ENCODE measurements at places on chromosomes 7 and 10.

- DNase-seq: no peak
Measured at GRCh38 chr7:110470420-110470819, 620.5 kb upstream of the LRRN3 start.

DNA sequence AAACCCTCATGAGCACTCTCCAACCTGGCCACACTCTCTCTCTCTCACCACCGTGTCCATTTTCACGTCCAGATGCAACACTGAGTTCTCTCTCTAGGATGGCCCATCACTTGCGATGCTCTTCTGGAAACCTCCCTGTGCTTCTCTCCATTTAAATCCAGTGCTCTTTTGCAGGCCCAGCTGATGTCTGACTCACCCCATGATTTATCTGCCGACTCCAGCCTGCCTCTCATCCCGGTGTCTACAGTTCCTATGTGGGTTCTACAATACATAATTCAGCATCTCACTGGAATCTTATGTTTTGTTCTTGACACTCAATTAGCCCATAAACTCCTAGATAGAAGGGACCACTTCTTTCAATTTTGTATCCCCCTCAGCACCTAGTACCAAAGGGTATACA lies 5.0 kb downstream of the TPK1 start:
- DNase-seq: no peak

- no peak for DNase-seq
Measured at GRCh38 chr7:26670841-26671240, 193.5 kb downstream of the SKAP2 start.

GRCh38 chr7:138898802-138899201 lies 82.4 kb downstream of the KIAA1549 start:
- no peak for DNase-seq

GRCh38 chr10:101725296-101726114 lies 30.5 kb upstream of the FBXW4 start:
- no peak for DNase-seq

GRCh38 chr7:88347090-88347489 lies 40.4 kb upstream of the STEAP4 start:
- DNase-seq: no peak

DNA sequence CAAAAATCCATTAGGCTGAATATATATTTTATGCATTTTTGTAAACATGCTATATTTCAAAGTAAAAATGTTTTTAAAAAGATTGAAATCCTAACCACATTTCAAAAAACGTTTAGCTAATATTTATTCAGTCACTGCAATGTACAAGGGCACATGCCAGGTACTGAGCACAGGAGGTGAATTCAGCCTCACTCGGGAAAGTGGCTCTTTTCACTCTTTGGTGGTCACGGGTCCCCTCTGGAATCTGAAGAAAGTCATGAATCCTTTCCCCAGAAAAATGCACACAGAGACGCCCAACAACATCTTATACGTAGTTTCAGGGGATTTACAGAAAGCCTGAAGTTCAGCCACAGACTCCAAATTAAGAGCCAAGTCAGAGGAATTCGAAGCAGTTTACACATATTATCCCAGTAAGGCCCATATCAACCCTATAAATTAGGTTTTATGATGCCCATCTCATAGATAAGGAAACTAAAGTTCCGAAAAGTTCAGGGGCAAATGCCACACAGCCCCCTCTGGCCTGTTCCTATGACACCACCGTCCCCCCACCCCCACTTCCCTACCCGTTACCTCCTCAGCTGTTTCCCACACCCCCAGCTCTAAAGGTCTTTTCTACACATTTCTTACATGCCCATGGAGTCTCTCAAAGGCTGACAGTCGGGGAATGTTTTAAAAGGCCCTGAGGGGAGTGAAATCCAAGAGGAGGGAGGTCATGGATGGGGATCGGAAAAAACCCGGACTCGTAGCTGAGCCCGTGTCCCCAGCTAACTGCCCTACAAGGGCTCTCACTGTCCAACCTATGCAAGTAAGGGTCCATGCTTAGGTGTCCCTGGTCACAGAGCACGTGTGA lies 9.6 kb upstream of the SVOPL start:
- DNase-seq: no peak

GRCh38 chr10:126245501-126245900 lies 142.8 kb downstream of the ADAM12 start:
- no peak for DNase-seq

DNA sequence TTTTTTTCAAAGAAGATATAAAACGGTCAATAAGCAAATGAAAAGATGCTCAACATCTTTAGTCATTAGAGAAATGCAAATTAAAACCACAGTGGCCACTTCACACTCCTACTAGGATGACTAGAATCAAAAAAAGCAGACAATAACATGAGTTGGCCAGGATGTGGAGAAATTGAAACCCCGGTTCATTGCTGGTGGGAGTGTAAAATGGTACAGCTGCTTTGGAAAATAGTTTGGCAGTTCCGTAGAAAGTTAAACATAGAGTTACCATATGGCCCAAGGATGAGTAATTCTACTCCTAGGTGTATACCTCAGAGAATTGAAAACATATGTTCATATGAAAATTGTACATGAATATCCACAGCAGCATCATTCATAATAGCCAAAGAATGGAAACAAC lies 573.3 kb downstream of the GALNT17 start:
- DNase-seq: no peak

DNA sequence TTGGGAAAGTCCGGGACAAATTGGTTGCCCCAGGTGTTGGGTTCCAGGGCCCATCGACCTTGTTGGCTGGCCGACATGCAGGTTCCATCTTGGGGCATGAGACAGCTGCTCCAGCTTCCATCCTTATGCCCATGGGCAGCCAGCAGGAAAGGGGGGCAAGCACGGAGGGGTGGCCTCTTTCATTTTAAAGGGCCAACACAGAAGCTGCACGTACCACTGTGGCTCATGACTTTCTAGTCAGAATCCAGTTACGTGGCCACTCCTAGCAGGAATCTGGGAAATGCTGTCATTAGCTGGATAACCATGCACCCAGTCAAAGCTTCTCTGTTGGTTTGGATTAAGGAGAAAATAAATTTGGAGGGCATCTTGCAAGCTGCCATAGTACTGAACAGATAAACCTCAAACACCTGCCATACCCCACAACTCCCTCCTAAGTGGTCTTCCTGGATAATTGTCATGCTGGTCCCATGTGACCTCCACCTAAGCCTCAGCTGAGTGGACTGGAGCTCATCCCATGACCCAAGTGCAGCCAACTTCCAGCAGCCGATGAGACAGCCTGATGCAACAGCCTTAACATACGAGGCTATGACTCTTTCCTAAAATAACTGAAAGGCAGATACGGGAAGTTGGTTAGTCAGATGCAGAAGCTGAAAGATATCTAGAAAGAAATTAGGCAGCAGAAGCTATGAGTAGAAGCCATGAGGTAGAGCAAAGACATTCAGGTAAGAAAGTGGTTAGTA lies 21.4 kb upstream of the GSDME start:
- DNase-seq: no peak

- no peak for DNase-seq
Measured at GRCh38 chr7:101140746-101141382, 13.4 kb upstream of the AP1S1 start.

DNA sequence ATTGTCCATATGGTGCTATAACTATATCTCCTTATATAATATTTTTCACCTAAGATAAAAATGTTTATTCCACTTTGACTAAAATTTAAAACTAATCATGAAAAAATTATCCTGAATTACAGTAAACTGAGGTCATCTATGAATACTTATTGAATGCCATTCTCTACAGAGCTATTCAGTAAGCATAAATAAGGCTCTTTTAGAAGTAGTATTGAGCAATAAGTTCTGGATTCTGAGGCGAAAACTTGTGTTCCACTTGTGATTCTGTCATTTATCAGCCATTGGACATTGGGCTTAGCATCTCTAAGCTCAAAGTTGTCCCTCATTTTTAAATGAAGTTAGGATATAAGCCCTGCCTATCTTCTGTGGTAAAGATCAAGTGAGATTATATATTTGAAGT lies 130.8 kb downstream of the WNT2 start:
- DNase-seq: no peak

DNA sequence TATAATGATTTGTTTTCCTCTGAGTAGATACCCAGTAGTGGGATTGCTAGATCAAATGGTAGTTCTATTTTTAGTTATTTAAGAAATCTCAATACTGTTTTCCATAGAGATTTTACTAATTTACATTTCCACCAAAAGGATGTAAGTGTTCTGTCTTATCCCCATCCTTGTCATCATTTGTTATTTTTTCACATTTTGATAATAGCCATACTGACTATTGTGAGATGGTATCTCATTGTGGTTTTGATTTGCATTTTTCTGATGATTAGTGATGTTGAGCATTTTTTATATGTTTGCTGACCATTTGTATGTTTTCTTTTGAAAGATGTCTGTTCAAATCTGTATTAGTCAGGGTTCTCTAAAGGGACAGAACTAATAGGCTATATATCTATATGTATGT lies 160.0 kb upstream of the TMEM229A start:
- no peak for DNase-seq

GRCh38 chr7:99128076-99128950 lies 15.6 kb downstream of the SMURF1 start:
- DNase-seq: no peak

GRCh38 chr10:85679061-85679460 lies 687.5 kb downstream of the GRID1 start:
- no peak for DNase-seq

DNA sequence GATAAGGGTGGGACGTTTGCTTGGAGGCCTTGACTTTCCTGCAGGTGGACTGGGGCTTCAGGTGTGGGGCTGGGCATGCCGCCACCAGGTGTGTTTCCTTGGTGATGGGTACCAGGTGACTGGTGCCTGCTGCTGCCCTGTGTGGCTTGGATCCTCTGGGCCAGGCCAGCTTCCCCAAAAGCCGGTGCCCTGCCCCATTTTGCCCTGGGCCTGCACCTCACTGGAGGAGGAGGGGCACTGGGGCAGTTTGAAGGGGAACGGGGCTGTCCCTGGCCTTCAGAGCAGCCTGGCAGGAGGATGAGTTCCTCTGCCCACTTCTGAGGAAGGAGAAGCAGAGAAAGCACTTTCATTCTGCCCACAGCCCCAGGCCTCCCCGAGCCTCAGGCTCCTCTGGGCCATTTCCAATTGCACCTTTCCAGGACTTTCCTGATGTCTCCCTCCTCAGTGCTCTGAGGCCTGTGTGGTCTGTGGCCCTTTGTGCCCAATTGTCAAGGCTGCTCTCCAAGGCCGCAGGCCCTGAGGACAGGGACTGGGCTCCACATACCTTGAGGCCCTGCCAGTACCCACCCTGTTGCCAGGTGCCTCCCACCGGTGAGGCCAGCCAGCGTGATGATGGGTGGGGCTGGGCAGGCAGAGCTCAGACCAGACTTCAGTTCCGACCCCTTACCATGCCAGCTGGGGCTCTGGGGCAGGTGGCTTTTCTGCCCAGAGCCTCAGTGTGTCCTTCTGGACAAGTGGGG lies 25.3 kb upstream of the SMARCD3 start:
- no peak for DNase-seq

DNA sequence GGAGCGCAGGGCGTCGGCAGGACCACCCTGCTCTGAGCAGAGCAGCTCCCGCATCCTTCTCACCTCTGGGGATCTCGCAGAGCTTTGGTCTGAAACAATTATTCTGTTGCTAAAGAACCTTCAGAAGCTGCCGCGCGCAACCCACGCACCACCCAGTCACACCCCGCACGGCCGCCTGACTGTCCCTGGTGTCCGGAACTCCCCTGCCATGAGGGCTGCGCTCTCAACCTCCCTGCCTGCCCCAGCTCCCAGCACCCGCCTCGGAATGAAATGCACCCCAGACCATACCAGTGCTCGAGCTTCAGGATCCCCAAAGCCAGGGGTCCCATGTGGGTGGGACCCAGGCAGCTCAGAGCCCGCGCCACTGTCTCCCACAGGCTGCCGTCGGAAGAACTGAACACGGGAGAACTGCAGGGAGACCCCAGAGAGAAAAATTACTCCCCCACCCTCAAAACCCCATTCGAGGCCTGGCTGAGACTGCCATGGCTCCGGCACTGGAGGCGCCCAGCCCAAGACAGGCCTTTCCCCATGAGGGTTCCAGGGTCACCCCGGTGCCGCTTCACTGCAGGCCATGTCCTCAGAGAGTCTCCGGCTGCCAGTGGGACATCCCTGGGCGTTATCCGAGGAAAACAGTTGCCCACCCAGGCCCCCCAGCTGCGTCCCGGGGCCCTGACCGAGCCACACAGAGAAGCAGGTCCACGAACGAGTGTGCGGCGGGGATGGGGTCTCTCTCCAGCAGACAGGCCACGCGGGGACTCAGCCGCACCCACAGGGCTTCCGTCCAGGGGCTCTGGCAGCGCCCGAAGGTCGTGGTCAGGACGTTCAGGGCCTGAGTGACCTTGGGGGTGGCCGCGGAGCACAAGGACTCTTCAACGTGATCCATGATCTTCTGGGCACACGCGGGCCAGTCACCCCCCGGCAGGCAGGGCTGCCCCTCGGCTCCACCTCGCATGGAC lies 12.1 kb downstream of the BRAT1 start:
- no peak for DNase-seq

DNA sequence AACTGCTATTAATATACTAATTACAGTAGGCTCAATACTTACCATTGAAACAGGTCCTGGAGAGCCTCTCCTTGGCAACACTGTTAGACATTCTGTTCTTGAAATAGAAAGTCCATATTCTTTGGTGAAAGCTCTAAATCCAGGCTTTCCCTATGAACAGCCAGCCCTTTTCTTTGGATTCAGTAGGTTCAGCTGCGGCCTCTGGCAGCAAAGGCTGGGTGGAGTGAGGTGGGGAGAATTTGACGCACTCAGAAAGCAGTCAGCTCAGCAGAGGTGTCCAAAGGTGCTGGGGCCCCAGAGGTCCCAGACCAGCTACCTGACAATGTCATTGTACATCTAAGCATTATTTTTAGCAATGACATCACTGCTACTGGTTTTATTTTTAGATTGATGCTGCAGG lies 146.1 kb downstream of the GRK5 start:
- DNase-seq: no peak

GRCh38 chr10:131928248-131929095 lies 27.7 kb downstream of the PPP2R2D start:
- no peak for DNase-seq

GRCh38 chr10:77837248-77837924 lies 89.2 kb downstream of the DLG5 start:
- DNase-seq: peak; percentile 81

GRCh38 chr10:4775808-4776207 lies 50.2 kb upstream of the AKR1E2 start:
- DNase-seq: no peak

- DNase-seq: no peak
Measured at GRCh38 chr7:86720306-86720705, 76.6 kb downstream of the GRM3 start.

DNA sequence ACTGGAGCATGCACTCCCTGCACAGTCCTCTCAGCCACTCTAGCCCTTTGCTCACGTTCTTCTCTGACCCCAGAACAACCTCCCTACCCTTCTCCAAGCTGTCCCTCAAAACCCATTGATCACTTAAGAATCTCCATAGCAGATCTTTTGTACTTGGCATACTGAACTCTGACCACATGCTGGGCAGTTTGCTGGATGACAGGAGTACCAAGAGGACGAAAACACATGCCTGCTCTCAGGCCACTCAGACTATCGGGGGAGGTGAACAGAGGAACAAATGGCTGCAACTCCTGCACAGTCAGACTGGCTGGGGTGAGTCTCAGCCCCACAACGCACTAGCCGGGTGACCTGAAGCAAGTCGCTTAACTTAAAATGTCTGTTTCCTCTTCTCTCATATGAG lies 52.7 kb downstream of the KCNMA1 start:
- DNase-seq: no peak

- DNase-seq: no peak
Measured at GRCh38 chr10:113882240-113882639, 27.8 kb downstream of the NHLRC2 start.
